ENCODE measurements at places on chromosomes 1 and 21.

GRCh38 chr1:208061632-208062031 is 150.7 kb upstream of the CD34 start:
- DNase-seq, result no peak

- DNase-seq, result no peak
These were observed 202.2 kb upstream of the MAP1LC3C start for GRCh38 chr1:242201090-242201489.

- no peak for DNase-seq
These were observed 27.9 kb downstream of the C1orf115 start for GRCh38 chr1:220717800-220718640.

- DNase-seq, result no peak
These were observed 22.5 kb upstream of the IPP start for GRCh38 chr1:45772971-45773370.

DNA sequence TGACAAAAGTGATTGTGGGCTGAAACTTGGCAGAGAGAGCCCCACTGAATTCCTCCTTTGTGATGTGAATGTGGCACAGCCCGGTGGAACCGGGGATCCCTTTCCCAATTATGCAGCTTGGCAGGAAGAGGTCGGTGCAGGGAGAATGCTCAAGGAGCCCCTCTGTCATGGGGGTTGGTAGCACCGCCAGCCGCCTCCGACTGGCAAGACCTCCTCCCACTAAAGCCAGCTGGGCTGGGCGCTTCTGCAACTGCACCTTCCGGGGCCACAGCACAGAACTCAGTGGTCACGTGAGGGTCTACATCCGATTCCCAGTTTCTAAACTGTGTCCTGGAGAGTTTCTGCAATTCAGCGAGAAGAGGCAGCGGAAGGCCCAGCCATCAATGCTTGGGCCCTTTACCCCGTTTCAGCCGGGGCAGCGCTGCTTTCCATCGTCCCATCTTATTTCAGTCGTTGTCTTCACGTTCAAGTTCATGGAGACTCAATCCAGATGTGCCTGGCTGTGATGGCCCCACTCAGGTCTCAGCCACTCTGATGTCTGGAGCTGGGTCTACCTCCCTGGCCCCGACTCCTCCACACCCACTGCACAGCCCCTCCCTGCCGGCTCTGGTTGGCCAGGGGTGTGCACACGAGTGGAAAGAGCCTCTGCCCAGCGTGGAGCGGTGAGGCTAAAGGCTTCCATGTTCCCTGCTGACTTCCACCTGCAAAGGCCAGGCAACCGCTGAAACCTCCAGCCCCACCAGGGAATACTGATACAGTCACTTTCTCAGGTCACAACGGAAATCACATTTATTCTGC is 39.8 kb upstream of the FHAD1 start:
- DNase-seq, result no peak

- DNase-seq, result no peak
These were observed 22.9 kb upstream of the IKBKE start for GRCh38 chr1:206447422-206447765.

DNA sequence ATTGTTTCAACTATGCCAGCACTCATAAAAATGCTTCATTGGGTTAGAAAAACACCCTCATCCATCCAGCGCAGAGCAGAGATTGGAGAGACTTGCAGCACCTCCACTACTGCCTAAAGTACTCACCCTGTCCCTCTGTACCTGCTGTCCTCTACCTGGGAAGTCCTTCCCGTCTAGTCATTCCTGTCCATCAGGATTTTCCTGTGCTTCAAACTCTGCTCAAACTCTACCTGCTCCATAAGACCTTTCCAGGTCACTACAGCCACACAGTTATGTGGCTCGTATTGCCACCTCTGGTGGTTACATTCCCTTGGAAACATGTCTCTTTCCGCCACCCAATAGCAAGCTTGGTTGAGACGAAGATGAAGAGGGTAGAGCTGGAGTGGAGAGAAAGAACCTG is 7.2 kb downstream of the OVGP1 start:
- DNase-seq, result no peak

- no peak for DNase-seq
These were observed 172.9 kb upstream of the RUNX1 start for GRCh38 chr21:35222021-35222420.

DNA sequence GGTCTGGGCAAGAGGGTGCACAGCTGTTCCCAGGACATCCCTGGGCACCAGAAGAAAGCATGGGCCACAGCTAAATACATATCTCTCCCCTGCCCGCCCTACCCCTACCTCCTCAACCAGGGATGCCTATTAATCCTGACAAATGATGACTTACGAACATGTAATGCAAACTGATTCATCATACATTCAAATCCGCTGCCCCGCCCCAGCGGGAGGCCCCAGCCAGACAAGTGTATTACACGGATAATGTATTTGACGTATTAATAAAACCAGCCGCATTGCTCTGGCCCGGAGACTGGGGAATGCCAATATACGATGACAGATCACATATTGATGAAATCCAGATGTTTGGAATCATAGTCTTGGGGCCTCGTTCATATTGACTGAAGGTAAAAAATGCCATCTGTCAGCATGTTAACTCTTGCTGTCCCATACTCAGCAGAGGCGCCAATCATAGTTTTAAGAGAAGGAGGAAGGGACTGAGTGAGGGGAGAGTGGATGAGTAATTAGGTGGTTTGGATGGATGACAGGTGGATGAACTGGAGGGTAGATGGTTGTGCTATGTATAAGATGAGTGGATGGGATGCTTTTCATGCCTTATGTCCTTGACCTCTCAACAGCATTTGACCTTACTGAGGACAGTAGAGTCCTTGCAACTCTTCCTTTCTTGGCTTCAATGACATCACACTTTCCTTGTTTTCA is 68.2 kb downstream of the TMEM53 start:
- no peak for DNase-seq

GRCh38 chr1:33928251-33928650 is 64.4 kb downstream of the HMGB4 start:
- DNase-seq, result no peak

All from COR-L47 (cell line).